NCI-H2029 treated with DMSO at 0.1 percent for 48 hours (cell line): ENCODE measurements at places on chromosomes 7 and 10.

GRCh38 chr10:128721963-128722445 is 595.8 kb upstream of the MKI67 start:
- peak; percentile 41 for DNase-seq

GRCh38 chr10:28593811-28594210 is 60.9 kb downstream of the WAC start:
- no peak for DNase-seq

- no peak for DNase-seq
These were observed 75.9 kb downstream of the CNOT4 start for GRCh38 chr7:135434047-135434446.

GRCh38 chr7:1533547-1534329 is 3.2 kb downstream of the MAFK start:
- no peak for DNase-seq
